ENCODE measurements at places on chromosomes 12 and 14.

DNA sequence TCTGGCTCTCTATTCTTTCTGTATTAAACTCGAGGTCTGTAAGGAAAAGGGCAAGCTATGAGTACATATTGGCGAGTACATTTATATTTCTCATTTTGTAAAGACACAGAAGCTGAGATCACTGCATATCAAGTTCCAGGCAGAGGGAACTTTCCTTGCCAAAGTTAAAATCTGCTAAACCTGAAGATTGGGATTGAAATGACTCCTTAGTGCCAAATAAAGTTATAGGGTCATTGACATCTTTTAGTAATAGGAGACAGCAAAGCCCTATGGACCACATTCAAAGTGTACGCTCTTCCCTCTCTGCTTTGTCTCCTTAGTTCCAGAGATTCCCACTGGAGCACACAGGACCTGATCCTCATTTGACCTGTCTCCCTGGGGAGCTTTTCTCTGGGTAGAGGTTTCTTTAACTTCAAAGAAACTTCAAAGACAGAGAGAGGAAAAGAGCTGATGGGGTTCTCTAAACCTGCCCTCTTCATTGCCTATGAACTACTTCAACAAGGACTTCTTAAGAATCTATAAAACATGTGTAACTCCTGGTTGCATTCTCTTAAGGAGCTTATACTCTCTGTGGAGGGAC lies 42.6 kb upstream of the PTPRR start:
- DNase-seq, result no peak

DNA sequence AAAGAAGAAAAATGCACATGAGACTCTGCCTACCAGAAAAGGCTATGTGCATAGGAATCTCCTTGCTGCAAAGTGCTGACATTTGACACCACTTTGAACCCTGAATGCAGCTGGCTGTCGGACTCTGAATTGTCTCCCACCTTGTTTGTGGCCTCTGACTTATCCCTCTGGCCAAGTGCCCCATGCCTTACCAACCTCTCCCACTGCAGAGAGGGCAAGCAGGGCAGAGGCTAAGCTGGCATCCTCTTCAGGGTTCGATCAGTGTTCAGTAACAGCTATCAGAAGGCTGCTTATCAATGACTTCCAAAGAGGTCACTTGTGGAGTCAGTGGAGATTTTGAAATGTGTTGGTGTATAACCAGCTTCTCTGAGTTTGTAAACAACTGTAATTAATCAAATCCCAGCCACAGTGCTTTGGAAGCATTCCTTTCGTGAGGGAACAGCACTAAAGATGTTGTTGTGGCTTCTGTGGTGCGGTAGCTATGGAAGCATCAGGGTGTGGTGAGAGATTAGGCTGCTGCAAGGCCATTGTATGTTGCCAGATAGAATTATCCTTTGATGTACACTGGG lies 22.6 kb upstream of the BMP4 start:
- DNase-seq, result no peak

DNA sequence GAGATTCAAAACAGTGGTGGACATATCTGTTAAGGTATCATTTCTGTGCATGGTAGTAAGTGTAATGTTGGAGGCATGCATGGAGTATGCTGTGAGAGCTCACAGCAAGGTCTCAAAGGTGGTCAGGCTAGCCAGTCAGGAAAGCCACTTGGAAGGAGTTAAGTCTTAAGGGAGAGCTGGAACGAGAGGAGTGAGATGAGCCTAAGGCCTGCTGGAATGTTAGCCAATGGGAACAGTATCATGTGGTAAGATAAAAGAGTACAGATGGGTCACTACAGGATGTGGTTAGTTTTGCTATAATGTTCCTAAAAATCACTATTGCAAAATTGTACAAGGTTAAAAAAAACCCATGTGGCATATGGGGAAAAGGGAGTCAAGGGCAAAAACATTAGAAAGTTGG lies 311.7 kb upstream of the E2F7 start:
- DNase-seq, result no peak

DNA sequence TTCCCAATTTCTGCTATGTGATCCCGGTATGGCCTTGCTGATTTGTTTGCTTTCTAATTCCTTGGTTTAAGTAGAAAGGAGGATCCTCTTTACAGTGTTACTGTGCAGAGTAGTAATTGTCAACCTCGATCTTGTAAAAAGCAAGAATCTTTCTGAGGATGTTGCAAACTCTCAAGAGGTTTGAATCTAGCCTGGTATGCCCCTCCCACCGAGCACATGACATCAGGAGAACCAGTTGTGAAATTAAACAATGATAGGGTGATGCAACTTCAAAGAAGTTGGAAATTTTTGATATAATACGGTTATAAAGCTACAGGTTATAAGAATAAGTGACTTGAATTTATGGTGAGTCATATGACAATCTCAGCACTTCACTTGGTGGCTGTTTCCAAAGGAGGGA lies 35.0 kb upstream of the FUT8 start:
- no peak for DNase-seq

Data from T-helper 2 cell (primary cell).